Mesenchymal stem cell (in vitro differentiated cells and primary cell): ENCODE measurements at places on chromosomes 2 and 18.
A peak's percentile ranks its signal among the peaks of the same experiment; 100 is the strongest.

DNA sequence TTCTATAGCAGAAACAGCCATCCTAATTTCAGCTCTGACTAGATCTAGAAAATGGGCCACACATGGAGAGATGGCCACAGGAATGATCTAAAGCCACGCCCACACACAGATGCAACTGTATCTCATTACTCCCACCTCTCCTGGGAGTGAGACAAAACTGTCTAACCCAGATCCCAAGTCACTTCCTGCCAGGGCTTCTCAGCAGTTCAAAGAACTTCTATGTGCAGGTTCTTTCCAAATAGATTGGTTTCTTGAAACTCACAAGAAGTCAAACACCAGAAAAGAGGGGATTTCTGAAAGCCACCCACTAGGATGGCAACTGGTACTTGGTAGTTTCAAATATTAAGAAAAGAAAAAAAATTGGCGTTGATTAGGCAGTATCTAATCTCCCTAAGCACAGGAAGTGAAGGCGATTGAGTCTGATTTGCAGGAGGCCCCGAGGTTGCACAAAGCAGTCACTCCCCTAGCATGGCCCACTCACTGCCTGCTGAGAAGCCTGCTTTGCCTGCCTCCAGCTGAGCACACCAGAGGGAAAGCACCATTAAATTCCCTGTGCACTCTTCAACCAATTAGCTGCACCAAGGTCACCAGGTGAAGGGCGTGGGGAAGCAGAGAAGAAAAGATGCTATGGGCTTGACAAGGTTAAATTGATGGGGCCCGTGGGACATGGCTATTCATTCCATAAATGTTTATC, 51.1 kb downstream of the PAPOLG start:
- DNase-seq, result peak; percentile 10

GRCh38 chr2:175418224-175418835, 236.8 kb upstream of the ATP5MC3 start:
- DNase-seq, result no peak

- peak; percentile 66 for DNase-seq
Measured at GRCh38 chr2:67130531-67131256, 266.4 kb upstream of the ETAA1 start.

- DNase-seq, result no peak
Measured at GRCh38 chr2:49271060-49271606, 116.8 kb upstream of the FSHR start.

- no peak for DNase-seq
Measured at GRCh38 chr18:77096936-77097886, 35.4 kb downstream of the MBP start.

DNA sequence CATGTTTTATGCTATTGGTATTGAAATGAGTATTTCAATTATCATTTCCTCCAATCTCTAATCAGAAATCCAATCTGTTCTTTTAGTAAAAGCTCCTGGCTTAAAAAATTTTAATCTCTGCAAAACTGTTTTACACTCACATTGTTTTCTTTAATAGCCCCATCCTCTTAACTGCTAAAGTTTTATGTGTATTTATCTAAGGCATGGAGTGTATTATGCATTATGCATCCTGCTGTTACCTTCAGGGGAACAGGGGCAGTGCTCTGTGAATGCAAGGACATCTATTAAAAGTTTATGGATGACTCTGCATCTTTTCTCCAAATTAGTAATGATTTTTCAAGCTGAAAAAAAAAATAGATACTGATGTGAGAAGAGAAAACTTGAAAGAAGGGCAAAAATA, 1261.6 kb upstream of the NXPH2 start:
- DNase-seq, result no peak

DNA sequence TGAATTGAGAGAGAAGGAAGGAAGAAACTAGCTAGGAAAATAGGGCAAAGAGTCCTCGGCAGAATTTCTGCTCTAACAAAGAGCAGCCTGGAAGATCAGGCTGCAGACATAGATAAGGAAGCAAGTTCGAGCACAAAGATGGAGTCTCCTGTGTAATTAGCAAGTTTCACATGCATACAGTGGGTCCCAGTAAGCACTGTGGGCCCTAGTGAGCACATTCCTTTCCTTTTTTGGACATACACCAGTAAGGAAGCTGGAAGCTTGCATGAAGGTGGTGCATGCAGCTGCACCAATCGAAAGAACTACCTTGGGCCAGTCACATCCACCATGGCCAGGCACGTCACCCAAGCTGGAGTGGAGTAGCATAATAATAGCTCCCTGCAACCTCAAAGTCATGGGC, 109.7 kb downstream of the NOL4 start:
- DNase-seq, result peak; percentile 12

GRCh38 chr2:165007161-165007744, 51.9 kb upstream of the SLC38A11 start:
- DNase-seq, result no peak

DNA sequence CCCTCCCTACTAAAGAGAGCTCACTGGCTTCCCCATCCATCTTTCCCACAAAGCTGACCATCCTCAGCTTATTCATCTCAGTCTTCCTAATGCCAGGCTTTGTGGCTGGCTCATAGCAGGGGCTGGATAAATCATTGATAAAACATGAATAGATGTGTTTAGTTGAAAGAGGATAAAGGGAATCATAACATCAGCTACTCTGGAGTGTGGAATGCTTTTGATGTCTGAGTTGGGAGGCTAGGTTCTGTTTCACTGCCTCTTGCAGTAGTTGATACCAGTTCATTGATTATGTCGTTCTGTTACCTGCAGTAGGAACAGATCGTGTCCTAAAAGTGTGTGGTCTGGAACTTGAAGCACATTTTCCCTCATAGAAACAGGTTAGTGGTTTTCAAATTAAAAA, 66.3 kb upstream of the HK2 start:
- no peak for DNase-seq

DNA sequence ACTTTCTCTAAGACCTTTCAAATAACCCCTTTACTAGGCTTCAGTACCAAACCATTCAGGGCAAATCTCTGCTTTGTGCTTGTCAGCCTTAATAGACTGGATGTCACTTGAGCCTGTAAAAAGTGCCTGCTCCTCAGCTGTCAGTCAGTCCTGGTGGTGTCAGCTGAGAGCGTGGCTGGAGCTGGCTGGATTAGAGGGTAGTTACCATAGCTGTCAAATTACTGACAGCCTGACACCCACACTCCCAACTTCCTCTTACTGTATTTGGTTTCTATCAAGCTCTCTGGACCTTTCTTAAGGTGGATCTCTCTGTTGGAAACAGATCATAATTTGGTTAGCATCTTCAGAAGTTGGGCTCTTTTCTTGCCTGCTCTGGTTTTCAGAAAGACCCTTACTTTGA, 371.4 kb upstream of the ATP5MC3 start:
- no peak for DNase-seq

DNA sequence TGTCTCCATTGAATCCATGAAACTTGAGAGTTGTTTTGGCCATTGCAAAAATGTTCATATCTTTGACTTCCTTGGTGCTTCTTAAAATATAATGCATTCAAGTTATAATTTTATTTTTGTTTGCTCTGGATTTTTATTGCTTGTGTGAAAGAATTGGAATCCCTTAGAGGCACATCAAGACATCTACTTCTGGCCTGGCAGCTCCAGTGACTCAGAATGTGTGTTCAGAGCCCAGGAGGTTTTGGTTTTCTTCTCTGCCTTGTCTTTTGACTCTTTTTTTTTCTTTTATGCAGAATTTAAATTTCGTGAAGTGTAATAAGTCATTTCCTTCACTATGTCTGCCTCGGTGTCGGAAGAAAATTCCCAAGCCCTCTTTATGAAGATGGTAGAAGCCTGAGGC, 180.2 kb downstream of the LTBP1 start:
- no peak for DNase-seq

GRCh38 chr2:159797543-159798375, at the start of gene CD302:
Gene CD302, minus strand, starts transcription at chr2:159798208. Its CDS starts 10 bp downstream, at chr2:159798198.
- peak; percentile 60 for DNase-seq

- peak; percentile 33 for DNase-seq
Measured at GRCh38 chr2:216090369-216090786, 8.7 kb downstream of the TMEM169 start.

- peak; percentile 62 for DNase-seq
Measured at GRCh38 chr2:71930049-71930681, 217.5 kb downstream of the CYP26B1 start.

DNA sequence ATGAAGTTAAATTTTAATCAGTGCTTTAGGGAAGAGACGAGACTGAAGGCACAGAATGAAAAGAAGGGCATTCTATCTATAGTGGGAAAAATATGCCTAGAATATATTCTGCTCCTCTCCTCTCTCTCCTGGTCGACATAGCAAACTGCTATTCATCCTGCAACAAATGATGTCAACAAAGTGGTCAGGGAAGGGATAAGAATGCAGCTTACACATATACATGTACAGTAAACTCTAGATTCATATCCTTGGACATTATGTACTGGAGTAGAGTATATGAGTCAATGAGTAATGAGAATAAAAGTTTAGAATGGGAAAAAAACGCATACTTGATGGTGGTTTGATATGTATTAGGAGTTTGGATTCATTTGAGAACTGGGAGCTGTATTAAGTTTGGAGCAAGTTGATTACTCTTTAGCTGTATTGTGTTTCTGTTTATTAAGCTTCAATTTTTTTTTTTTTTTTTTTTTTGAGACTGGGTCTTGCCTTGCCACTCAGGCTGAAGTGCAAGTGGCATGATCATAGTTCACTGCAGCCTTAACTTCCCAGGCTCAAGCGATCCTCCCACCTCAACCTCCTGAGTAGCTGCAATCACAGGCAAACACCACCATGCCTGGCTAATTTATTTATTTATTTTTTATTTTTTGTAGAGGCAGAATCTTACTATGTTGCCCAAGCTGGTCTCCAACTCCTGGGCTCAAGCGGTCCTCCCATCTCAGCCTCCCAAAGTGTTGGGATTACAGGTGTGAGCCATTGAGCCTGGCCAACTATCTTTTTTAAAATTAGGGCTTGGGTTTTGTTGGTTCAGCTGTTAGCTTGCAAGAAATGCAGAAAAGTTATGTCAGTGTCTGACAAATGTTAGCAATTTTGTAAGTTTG, 53.8 kb downstream of the STAT1 start:
- peak; percentile 71 for DNase-seq

GRCh38 chr2:54366487-54367280, 89.4 kb upstream of the SPTBN1 start:
- no peak for DNase-seq

- no peak for DNase-seq
Measured at GRCh38 chr18:62545098-62545497, 22.3 kb downstream of the ZCCHC2 start.

GRCh38 chr2:14761118-14761517, 128.6 kb downstream of the LRATD1 start:
- DNase-seq, result no peak

DNA sequence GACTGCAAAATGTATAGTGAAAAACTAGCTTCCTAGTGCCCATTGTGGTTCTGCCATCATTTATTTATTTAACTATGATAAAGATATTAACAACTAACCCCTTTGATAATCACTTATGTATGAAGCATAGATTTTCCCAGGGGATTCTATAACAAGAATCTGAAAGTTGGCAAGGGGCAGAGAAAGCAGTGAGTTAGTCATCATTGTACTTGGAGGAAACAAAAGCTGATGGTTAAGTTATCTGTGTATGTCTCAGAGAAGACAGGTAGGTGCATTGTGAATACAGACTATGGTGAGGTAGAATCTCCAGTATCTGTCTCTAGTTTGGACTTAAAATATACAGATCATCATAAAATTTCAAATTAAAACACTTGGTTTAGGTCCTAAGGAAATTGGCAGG, 2159.1 kb upstream of the CELF4 start:
- DNase-seq, result no peak

GRCh38 chr2:149122516-149122915, 84.0 kb downstream of the LYPD6B start:
- no peak for DNase-seq

- DNase-seq, result peak; percentile 95
Measured at GRCh38 chr2:37802899-37803379, 122.1 kb upstream of the RMDN2 start.

- DNase-seq, result no peak
Measured at GRCh38 chr2:120555092-120555491, 180.6 kb upstream of the GLI2 start.

DNA sequence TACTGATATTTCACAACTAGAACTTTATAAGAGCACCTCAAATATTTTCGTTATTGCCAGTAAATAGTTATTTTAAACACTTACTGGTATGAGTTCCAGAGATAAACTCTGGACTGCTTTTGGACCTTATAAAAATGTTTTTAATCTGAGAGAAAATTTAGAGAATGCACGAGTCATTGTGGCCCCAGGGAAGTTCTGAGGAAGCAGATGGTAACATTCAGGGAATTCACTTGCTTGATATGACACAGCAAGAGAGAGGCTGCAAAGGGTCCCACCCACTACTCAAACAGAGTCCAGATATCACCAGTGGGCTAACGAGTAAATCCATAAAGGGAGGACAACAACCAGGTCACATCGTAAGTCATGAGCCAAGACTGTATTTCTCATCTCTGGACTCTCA, 526.8 kb downstream of the TDRD15 start:
- DNase-seq, result no peak

DNA sequence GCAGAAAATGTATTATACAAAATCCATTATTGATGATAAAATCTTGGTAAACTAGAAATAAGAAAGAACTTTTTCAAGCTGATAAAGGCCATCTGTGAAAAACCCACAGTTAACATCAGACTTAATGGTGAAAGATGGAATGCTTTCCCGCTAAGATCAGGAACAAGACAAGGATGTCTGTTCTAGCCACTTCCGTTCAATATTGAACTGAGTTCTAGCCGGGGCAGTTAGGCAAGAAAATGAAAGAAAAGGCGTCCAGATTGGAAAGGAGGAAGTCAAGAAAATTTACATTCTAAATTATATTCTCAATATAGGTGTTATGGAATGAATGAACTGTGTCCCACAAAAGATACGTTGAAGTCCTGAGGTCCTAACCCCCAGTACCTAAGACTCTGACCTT, 39.1 kb upstream of the DTNB start:
- no peak for DNase-seq

GRCh38 chr2:239830121-239831000, 194.8 kb downstream of the NDUFA10 start:
- no peak for DNase-seq

GRCh38 chr2:121372721-121373353, 87.8 kb upstream of the TFCP2L1 start:
- DNase-seq, result no peak

DNA sequence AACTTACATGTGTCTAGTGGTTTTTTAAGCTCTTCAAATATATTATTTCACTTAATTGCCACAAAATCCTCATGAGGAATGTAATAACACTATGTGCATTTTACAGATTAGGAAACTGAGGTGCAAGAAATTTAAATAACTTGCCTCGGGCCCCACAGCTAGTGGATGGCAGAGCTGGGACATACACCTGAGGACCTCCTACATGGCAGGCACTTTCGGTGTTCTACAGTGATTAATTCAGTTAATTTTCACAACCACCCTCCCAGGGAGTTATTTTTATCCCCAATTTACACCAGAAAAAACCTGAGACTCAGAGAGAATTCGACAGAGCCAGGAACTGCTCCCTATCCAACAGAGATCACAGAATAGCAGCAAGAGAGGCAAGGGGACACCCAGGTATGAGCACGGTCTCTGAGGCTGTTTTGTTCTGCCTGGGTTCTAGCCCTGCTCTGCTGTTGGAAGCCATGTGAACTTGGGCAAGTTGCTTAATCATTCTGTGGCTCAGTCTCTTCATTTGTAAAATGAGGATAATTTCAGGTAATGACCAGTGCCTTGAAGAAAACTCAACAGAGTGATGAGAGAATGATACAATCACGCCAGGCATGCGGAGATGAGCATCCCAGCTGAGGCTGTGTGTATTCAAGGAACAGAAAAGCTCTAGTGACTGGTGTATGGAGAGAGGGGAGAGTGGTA, 82.3 kb downstream of the MYCN start:
- no peak for DNase-seq
